GM23338 (cell line): ENCODE measurements at places on chromosomes 3 and 15. TPM values are rescaled to one million over a fixed set of nuclear protein-coding genes. Genes with fewer than 3 reads are reported as not detected.

The DLEC1 gene
- polyA plus RNA-seq = 0.66 and 0.71 TPM in 2 replicates

The CKMT1B gene
- polyA plus RNA-seq = 36.8 and 41.2 TPM in 2 replicates

The DLL4 gene
- polyA plus RNA-seq = 0.64 and 0.99 TPM in 2 replicates

The KCNMB3 gene
- 3.3 and 3.8 TPM in 2 replicates for polyA plus RNA-seq

The LIPC gene
- polyA plus RNA-seq = not detected in 2 replicates

The RARRES1 gene
- polyA plus RNA-seq = 0.54 and 0.82 TPM in 2 replicates
